ENCODE measurements at places on chromosomes 7 and 10.

DNA sequence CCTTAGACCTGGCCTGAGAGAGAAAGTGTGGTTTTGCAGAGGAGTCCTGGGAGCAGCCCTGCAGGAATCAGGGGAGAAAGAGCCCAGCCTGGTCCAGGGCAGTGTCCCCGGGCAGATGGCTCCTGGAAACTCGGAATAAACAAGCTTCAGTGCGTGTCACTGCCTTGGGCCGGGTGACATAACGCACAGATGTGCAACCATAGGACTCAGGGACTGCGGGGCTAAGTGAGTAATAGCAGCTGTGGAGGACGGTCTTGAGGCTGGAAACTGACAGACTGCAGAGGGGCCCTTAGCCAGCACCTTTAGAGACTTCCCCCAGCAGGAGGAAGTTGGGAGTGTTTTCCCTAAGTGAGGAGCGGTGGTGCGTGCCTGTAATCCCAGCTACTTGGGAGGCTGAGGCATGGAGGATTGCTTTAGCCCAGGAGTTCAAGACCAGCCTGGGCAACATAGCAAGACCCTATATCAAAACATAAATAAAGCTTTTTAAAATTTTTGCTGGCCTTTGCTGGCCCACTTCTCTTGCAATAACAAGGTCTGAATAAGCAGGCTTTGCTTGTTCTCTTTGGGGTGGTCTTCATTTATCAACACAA is 5.3 kb upstream of the CLIP2 start:
- no peak for DNase-seq

DNA sequence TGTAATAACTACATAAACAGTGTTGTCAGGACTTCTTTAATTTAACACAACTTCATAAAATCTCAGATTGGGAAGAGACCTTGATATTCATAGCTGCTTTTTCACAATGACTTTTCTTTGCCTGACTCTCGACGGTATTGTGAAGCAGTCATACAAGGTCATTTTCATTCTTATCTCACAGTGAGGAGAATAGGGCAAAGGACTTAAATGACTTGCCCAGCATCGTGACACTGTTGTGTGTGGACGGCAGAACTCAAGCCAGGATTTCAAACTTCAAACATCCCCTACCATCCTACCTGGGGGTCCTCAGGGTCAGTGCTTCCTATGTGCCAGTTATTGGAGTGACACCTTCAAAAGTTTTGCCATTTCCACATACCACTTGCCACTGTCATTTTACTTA is 138.5 kb upstream of the GDF10 start:
- DNase-seq = no peak

DNA sequence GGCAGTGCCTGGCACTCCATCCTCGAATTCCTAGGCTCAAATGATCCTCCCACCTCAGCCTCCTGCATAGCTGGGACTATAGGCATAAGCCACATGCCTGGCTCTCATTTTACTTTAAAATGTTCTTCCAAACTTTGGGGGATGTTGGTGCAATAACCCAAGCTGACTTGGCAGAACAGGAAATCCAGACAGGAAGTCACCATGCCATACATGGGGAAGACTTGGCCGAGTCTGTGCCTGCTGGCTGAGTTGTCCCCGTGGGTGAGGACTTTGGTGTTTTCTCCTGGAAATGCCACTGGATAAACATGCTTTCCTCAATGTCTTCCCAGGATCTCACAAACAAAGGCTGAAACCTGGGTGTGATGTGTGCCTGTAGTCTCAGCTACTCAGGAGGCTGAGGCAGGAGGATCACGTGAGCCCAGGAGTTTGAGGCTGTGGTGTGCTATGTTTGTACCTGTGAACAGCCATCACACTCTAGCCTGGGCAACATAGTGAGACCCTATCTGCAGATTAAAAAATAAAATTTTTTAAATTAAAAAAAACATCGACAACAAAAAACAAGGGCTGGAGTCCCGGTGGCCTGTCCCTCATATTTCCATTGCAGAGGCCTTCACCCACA is 19.8 kb downstream of the HKDC1 start:
- DNase-seq = no peak

GRCh38 chr10:79067241-79068202 is 1.2 kb upstream of the ZMIZ1 start:
- DNase-seq = peak; percentile 75

DNA sequence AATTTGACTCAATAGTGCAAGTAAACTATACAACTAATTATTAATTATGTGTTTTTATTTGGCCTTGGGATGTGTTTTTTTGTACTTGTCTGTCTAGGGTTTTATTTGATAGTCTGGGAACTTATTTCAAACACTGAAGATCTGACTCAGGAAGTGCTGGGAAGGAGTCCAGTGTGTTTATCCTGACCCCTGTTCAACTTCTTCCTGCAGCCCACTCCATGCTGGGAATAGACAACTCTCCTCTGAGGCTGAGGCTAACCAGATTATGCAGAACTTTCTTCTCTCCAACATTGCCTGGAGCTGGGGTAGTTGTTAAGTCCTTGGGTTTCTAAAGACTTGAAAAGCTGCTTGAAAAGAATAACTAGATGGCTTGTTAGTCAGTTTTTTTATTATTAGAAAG is 6.9 kb downstream of the CISD1 start:
- no peak for DNase-seq

DNA sequence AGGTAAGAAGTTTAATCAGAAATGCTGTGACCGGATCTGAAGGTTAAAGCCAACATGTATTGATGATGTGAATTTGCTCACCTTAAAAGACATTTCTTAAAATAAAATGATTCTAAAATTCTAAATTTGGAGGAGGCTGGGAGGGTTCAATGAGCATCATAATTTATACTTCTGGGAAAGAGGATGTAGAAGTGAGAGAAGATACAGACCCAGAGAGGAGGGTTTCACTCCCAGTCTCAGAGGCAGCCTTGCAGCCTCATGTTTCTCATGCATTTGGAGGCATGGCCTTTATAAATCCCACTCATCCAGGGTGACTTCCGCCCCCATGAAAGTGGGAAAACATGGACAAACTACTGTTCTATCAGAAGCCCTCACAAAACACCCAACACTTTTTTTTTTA is 305.6 kb upstream of the PITRM1 start:
- DNase-seq = no peak

DNA sequence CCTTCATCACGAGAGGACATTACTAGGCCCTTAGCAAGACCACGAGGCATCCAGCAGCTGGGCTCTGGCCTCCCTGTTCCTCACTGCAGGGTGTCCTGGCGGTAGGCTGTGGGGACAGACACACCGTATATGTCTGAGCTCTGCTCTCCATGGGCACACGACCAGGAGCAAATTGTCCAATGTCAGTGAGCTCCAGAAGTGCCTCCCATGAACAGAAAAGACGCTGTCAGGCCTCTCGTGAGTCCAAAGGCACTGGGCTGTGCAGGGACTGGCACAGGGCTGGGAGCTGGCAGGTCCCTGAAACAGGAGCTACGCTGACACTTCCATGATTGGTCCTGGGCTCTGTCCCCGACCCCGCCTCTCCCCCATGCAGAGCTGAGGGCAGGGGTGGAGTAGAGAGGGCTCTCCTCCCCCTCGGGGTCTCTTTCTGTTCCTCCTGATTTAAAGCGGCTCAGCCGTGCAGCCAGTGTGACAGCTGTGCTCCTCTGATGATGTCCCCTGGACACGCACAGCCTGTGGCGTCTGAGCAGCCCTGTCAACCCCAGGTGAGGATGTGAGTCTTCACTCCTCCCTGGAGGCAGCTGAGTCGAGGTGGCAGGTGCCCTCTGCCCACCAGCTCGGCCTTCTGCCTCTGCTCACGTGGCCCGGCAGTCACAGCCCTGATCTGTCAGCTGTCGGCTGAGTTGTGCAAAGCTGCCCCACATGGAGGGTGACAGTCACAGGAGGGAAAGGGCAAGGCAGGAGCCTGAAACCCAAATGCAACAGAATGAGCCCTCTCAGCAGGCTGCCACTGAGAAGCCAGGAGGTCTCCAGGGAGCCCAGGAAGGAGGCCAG is 13.0 kb downstream of the ANTXRL start:
- no peak for DNase-seq

GRCh38 chr10:119368991-119369869 is 161.9 kb downstream of the GRK5 start:
- DNase-seq = no peak

DNA sequence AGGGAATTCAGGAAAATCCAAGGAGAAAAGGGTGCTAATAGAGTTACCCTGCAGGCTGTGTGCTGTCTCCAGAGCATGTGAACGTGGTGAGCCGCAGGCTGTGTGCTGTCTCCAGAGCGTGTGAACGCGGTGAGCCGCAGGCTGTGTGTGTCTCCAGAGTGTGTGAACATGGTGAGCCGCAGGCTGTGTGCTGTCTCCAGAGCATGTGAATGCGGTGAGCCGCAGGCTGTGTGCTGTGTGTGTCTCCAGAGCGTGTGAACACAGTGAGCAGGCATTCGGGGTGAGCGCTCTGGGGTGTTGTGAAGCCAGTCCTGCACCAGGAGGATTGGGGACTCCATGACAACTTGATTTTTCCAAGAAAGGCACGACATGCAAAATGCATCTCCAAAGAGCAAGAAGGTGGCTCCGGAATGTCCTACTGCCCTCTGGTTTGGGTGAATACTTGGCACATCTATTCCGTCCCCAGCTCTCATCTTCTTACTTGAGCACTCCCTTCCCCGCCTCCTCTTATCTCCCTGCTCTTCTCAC is 407.9 kb upstream of the SHH start:
- no peak for DNase-seq

DNA sequence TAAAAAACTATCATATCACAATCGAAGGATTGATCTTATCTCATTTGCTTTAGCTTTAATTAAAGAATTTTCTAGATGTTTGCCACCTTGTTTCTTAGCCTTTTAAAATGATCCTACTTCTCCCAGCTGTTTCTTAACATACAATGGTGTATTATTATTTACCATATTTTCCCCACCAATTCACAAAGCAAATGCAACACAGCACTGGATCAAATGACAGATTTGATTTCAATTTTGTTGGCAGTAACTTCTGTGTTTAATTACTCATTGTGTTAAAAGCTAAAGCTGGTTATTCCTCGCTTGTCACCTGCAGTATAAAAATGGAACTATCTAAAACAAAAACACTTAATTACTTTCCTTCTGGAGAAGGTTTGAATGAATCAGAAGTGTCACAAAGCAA is 19.6 kb downstream of the SVIL start:
- DNase-seq = no peak

GRCh38 chr7:1473864-1474512 is 14.7 kb upstream of the MICALL2 start:
- DNase-seq = peak; percentile 84

- no peak for DNase-seq
Measured at GRCh38 chr7:140170375-140170774, 6.4 kb downstream of the KDM7A start.

- DNase-seq = no peak
Measured at GRCh38 chr10:60042262-60042661, 135.9 kb upstream of the CCDC6 start.

Measured in activated gamma-delta T cell treated with Interleukin-2 at 50 U/mL for 16 hours (primary cell).